ENCODE measurements at places on chromosomes 6 and 20.

DNA sequence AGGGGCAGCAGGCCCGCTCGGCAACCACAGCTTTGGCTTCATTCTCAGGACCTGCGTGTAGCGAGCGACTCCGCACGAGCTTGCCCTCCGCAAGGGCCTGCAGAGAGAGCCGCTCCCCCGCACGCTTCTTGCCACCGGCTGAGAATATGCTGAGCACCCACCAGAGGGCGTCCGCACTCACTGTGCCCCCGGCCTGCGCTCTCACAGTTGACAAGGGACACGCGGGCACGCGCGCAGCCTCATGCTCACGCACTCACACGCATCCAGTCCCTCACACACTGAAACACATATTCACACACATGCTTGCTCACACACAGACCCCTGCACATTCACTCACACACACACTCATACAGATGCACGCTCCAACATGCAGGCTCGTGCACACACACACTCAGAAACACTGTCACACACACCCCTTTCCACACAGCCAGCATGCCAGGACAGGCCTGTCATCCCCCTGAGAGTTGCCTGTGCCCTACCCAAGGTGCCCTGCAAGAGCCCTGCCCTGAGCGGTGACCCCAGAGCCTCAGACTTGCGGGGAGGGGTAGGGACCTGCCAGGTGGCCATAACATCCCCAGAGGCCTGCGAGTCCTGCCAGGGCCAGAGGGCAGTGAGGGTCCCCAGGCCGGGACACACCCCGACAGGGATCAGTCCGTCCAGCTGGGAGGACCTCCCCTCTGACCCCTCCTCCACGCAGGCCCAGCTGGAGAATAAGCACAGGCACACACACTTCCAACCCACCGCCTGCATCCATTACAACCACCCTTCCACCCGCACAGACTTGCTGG is 174.1 kb downstream of the BMP7 start:
- DNase-seq: peak; percentile 48

GRCh38 chr20:34946661-34947060 is 8.9 kb downstream of the GSS start:
- no peak for DNase-seq

- no peak for DNase-seq
Measured at GRCh38 chr6:34147906-34148630, 2.2 kb upstream of the GRM4 start.

- DNase-seq: no peak
Measured at GRCh38 chr6:80163754-80164187, 57.3 kb downstream of the BCKDHB start.

DNA sequence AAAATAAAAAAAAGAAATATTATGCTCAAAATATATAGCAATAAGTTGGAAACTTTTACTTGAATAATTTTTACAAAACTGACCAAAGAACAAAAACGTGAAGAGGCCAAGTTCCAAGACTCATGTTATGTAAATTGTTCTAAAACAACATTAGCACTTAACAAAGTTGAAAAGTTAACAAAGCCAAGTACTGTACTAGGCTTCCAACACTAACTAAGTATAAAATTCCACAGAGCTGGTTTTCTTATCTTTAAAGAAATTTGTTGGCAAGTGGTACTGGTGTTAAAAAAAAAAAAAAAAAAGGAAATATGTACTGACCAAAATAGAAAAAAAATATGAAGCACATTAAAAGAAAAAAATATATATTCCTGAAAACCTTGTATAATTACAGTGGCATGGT is 127.8 kb downstream of the SLC16A10 start:
- DNase-seq: no peak

- DNase-seq: no peak
Measured at GRCh38 chr6:143505111-143505510, 6.4 kb downstream of the FUCA2 start.

DNA sequence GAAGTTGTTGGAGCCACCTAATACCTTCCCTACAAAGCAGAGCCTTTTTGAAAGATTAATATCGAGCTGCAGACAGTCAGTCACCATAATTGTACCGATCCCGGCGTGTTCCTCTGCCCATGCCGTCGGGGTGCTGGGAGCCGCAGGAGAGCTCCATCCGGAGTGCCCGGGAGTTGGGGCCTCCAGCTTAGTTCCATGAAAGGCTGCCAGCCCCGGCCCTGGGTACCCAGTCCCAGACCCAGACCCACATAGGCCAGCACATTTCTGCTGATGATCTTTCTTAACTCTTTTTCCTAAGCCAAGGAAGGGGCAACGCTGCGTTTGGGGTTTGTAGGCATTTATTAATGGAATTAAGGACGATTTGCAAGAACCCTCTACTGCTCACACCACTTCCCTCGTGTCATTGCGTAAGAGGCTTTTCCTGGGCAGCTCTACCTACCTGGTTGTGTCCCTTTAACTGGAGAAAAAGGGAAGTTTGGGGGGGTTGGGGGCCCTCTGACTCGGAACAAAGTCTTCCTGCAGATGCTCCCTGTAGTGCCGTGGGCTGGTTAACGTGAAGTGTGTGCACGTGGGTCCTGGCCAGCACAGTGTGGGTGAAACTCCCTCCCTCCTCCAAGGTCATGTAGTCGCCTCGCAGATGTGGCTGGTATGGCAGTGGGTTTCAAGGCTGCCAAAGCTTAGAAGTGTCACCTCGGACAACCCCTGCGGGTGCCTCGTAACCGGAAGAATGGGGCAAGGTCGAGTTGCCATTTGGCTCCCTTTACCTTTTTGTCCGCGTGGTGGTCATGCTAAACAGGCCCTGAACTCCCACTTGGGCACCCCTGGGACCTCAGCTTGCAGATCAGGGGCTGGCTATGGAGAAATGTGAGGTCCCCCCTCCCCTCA is 54.3 kb upstream of the APCDD1L start:
- DNase-seq: no peak

DNA sequence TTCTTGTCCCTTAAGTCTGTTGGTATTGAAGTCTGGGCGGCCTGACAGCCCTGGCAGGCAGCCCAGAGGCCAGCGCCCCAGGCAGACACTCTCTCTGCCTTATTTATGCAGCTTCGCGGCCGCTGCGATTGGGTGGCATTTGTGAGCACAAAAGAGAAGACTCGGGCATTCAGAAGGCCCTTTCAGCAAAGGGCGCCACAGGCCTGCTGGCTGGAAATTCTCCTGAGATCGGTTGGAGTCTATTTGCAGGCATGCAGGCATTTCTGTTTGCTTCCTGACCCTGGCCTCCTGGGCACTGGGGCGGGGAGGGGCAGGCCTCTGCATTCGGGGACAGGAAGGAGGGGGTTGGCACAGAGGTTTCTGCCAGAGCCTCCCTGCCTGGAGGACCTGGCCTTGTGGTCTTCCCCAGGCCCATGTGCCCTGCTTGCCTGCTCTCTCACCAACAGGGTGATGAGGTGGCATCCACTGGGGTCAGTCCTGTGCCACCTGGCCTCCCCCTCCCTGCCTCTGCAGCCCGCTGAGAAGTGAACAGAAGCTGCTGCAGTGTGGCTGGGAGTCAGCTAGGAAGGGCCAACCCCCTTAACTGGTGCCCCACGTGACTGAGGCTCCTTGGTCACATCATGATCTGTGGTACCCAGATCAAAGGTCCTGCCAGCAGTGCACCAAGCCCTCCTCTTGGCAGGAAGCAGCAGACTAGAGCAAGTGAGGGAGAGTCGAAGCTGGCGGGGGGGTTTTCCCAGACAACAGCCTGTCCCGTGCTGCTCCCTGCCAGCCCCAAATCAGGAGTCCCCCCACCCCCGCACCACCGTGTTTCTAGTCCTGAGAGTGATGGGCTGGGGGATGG is 16.6 kb upstream of the CCDC167 start:
- peak; percentile 57 for DNase-seq

GRCh38 chr6:20455251-20455940 is 53.7 kb downstream of the E2F3 start:
- no peak for DNase-seq

DNA sequence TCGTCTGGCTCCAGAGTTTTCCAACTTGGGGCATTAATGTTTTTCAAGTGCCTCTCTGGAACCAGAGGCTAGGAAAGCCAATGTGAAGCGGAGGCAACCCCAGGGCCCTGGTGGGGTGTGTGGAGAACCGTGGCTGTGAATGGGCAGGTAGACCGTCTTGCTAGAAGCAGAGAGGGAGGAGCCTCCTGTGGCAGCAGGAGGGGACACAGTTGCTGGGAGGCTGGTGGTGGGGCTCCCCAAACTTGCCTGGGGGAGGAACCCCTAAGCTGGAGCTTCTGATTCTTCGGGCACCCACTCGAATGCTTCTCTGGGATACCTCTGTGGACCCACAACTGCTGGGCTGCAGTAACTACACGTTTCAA is 65.3 kb upstream of the APCDD1L start:
- no peak for DNase-seq

- DNase-seq: no peak
Measured at GRCh38 chr6:18681832-18682503, 294.8 kb downstream of the RNF144B start.

GRCh38 chr6:33151050-33151449 is 41.2 kb downstream of the COL11A2 start:
- no peak for DNase-seq

DNA sequence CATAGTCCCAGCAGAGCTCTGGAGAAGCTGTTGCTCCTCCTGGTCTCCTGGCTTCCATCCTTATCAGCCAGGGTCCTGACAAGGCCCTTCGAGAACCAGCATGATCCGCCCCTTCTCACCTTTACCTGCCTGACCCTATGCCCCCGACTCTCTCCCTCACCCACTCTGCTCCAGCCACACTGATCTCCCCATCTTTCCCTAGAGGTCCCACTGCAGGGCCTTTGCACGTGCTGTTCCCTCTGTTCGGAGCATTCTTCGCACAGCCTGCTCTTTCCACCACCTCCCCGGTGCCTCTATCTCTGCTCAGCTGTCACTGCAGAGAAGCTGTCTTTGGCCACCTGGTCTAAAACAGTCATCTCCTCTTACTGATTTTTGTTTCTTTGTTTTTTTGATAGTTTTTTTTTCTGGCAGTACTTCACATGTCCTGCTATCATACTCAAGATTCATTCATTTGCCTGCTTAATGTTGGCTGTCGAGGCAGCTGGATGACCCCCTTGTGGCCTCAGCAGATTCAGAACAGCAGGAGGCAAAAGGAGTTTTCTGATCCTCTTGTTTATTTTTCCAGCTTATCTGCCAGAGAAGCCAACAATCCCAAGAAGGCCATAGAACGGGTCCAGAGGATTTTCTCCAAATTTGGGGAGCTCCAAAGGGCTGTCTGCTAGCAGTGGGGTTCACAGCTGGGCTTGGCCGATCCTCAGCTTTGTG is 1.6 kb upstream of the PTGIS start:
- DNase-seq: no peak

DNA sequence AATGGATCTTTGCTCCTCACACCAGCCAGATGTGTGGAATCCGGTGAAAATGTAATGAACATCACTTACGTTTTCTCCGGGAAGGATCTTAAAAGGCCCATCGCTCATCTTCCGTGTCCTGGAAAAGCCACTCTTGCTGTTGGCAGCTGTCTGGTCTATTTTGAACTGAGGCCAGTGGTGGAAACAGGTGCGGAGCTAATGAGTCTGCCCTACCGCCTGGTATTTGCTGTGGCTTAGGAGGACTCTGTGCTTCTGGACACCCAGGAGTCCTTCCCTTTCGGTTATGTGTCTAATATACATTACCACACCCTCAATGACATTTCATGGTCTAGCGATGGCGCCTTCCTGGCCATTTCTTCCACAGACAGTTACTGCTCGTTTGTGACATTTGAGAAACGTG is 264.2 kb upstream of the PREP start:
- DNase-seq: no peak

DNA sequence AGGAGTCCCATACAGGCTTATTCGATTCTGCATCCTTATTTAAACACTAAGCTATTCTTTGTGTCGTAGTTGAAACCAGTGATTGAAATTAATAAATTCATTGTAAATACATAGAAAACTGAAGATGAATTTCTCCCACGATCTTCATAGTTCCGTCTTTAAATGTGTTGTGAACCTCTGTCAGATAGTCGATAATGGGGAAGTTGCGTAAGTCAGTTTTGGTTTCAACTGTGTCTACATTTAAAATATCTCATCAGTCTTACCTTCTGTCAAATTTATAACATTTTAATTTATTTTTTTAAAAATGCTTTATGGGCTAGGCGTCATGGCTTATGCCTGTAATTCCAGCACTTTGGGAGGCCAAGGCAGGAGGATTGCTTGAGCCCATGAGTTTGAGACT is 12.7 kb downstream of the STX11 start:
- DNase-seq: no peak

GRCh38 chr6:72040111-72040510 is 153.8 kb downstream of the RIMS1 start:
- peak; percentile 61 for DNase-seq

- DNase-seq: no peak
Measured at GRCh38 chr20:34768096-34768495, 57.4 kb downstream of the NCOA6 start.

DNA sequence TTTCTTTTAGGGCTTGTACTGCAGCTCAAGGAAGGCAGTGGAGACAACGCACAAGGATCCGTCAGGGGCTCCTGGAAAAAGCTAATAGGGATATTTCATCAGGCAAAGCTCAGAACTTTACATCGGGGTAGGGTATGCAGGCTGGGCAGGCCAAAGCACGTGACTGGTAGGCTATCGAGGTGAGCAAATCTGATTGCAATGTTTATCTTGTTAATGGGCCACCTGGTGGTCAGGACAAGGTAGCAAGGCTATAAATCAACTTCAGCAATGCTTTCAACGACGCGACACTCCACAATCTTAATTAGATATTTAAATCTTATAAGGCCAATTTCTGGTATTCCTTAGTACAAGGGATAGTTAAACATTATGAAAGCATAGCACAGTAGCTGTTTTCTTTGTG is 1302.8 kb upstream of the EYS start:
- DNase-seq: no peak

GRCh38 chr6:151063352-151063751 is 176.4 kb upstream of the AKAP12 start:
- DNase-seq: no peak

GRCh38 chr20:51469046-51469445 is 73.5 kb downstream of the NFATC2 start:
- no peak for DNase-seq

DNA sequence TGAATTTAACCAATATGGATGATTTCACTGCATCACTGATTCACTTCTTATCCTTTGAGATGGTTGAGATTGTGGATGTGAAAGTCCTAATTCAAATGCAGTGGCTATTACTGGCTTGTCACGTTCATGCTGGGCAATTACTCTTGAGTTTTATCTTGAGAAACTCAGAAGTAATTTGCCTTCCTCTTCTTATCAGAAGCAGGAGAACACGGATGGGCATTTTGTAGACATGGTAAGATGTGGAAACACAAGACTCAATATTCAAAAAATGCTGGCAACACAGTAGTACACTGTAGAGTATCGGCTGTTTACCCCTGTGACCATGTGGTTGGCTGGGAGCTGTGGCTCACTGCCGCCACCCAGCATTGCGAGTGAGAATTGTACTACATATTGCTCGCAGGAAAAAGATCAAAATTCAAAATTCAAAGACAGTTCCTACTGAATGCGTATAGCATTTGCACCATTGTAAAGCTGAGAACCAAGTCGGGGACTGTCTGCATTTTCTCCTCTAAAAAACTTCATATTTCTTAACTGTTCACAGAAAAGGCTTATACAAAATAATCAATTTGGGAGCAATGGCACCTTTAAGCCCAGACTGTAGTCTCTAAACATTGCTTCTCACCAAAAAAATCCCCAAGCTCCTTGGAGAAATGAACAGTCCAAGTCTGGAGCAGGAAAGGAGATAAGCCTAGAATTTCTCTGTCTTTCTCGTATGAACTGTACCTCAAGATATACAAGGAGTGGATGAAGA is 61.9 kb upstream of the ELOVL5 start:
- DNase-seq: peak; percentile 9

GRCh38 chr20:45592574-45593189 is 13.6 kb upstream of the WFDC8 start:
- no peak for DNase-seq

GRCh38 chr6:15690510-15690909 is 27.7 kb upstream of the DTNBP1 start:
- DNase-seq: no peak

- no peak for DNase-seq
Measured at GRCh38 chr6:167093406-167093921, 29.4 kb upstream of the CCR6 start.
